Left ventricle myocardium inferior (tissue), 1 donor: ENCODE measurements at places on chromosomes 6 and 20. TPM values are rescaled to one million over a fixed set of nuclear protein-coding genes. Genes with fewer than 3 reads are reported as not detected.

Gene CLPSL1
- not detected for total RNA-seq

Gene PACRG
- total RNA-seq: 10.5 TPM

Gene TSBP1
- total RNA-seq: not detected

Gene HLA-DMA
- 15.8 TPM for total RNA-seq

Gene CD24
- 0.71 TPM for total RNA-seq

Gene TFAP2D
- total RNA-seq: not detected

Gene CCN6
- total RNA-seq: not detected

Gene CDSN
- not detected for total RNA-seq

Gene CCN2
- total RNA-seq: 33.0 TPM

Gene CDC40
- total RNA-seq: 16.1 TPM

Gene TRIM38
- total RNA-seq: 2.2 TPM

Gene TREML1
- total RNA-seq: not detected

Gene MAFB
- 10.2 TPM for total RNA-seq

Gene PRRT1
- total RNA-seq: 1.0 TPM

Gene ZNF292
- 28.2 TPM for total RNA-seq

Gene IL22RA2
- total RNA-seq: not detected

Gene ADAM33
- 10.8 TPM for total RNA-seq

Gene NKX2-2
- total RNA-seq: not detected

Gene TTK
- 0.25 TPM for total RNA-seq

Gene UBD
- total RNA-seq: not detected

Gene C20orf204
- total RNA-seq: 0.55 TPM

Gene KCNQ5
- total RNA-seq: 0.11 TPM

Gene CCDC170
- 0.36 TPM for total RNA-seq

Gene TRAPPC3L
- total RNA-seq: not detected

Gene OR2B6
- total RNA-seq: not detected

Gene ERVFRD-1
- not detected for total RNA-seq

Gene ROS1
- total RNA-seq: 0.08 TPM

Gene EIF6
- total RNA-seq: 37.4 TPM

Gene SLC26A8
- not detected for total RNA-seq

Gene ZNF165
- 0.55 TPM for total RNA-seq

Gene LEMD2
- 22.2 TPM for total RNA-seq

Gene RBL1
- total RNA-seq: 4.7 TPM

Gene PSORS1C1
- 4.7 TPM for total RNA-seq

Gene ZC2HC1B
- not detected for total RNA-seq

Gene RPL7L1
- total RNA-seq: 42.2 TPM

Gene COL19A1
- total RNA-seq: 1.9 TPM

Gene FAM120B
- total RNA-seq: 20.1 TPM

Gene MYT1
- total RNA-seq: 0.11 TPM

Gene SRMS
- not detected for total RNA-seq

Gene MUC22
- total RNA-seq: 0.08 TPM

Gene LY6G6D
- total RNA-seq: not detected

Gene DBNDD2
- 362 TPM for total RNA-seq

Gene RAMACL
- 0.77 TPM for total RNA-seq

Gene CDH26
- total RNA-seq: 1.3 TPM

Gene TNXB
- 73.0 TPM for total RNA-seq

Gene MRPS10
- 64.3 TPM for total RNA-seq

Gene ID4
- total RNA-seq: 3.0 TPM

Gene PTP4A1
- 22.3 TPM for total RNA-seq

Gene PBX2
- total RNA-seq: 36.5 TPM

Gene SCUBE3
- total RNA-seq: 8.8 TPM

Gene LHFPL5
- not detected for total RNA-seq

Gene RBPJL
- total RNA-seq: not detected

Gene ZNF311
- 0.36 TPM for total RNA-seq

Gene SIRPB1
- 0.27 TPM for total RNA-seq

Gene GGTLC1
- not detected for total RNA-seq

Gene TOX2
- total RNA-seq: 0.30 TPM

Gene SGK2
- 0.30 TPM for total RNA-seq

Gene LAMA2
- 185 TPM for total RNA-seq

Gene MYL9
- 1,345 TPM for total RNA-seq
